Posterior cingulate gyrus (tissue), 11 donors: ENCODE measurements at places on chromosomes 2 and 18.

DNA sequence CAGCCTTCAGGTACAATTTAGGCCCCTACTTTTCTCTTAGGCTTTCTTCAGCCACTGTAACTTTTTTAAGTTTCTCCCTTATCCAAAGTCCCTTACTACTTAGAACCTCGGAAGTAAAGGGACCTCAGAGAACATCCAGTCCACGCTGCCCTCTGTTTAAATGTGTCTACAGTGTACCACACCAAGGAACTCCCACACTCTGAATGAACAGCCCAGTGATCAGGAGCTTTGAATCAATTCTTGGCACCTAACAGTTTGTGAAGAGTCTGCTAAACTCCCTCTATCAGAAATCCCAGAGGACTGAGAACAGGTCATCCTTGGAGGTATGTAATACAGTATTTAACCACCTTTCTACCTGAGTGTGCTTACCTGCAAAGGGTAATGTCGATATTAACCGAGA lies 11.6 kb upstream of the MALT1 start:
- DNase-seq: no peak

- no peak for DNase-seq
Measured at GRCh38 chr18:9851511-9851910, 34.3 kb upstream of the TXNDC2 start.

DNA sequence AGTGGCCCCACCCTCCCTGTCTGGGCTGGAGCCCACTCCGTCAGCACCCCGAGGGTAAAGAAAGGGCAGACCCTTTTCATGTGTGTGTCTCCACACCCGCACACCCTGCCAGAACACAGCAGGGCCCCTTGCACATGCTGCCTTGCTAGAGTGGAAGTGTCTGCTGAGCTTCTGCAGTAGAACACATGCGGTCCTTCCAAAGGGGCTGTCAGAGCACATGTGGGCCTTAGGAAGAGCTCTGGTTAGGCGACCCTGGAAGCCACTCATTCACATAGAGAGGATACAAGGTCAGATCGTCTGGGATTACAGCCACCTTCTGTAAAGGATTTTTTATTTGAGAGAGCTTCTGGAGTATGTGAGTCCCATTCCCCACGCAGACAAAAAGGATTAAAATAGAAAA lies 613.2 kb upstream of the RAB6C start:
- DNase-seq: no peak

DNA sequence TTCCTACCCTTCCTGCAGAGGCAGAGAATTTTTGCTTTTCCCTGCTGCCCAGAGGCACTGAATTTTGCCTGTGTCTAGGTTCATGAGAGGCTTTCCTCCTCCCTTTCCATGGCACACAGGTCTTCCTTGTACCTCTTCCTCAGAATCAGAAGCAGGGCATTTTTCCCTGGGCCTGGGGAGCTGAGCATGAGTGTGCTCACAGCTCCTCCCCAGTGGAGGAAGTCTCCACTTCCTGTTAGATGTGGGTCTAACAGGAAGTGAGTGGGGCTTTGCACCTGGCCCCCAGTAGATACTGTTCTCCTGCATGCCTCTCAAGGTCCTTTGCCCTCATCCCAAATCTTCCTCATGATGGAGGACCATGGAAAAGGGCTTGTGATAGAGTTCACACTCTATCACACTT lies 297.2 kb upstream of the FIGN start:
- DNase-seq: no peak

GRCh38 chr2:60441800-60442199 lies 111.7 kb downstream of the BCL11A start:
- no peak for DNase-seq

DNA sequence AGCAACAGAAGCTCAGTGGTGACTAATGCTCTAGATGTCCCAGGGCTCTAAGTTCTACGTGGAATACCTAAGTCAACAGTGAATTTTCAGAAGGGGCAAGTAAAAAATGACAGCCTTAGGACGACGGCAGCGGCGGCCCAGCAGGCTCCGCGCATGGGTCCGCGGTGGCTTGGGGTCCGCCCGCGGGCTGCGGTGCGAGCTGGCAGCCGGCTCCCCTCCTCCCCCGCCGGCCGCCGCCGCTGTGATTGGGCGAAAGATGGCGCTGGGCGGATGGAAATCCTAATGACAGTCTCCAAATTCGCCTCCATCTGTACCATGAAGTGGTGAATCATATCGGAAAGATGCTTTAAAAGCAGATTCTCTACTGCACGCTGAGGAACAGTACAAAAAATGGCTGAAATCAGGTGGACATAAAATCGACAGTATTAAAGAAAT lies 74.7 kb downstream of the HNRNPLL start:
- DNase-seq: peak; percentile 91

- DNase-seq: no peak
Measured at GRCh38 chr2:233433029-233433428, 78.7 kb downstream of the DGKD start.

GRCh38 chr18:75635096-75635495 lies 207.6 kb upstream of the SMIM21 start:
- DNase-seq: no peak
